WTC11 (cell line): ENCODE measurements at places on chromosomes 5 and 9. TPM values are rescaled to one million over a fixed set of nuclear protein-coding genes. Genes with fewer than 3 reads are reported as not detected.

Gene NUTM2F
- total RNA-seq, result 0.15 to 0.55 TPM in 2 of 3 replicates, not detected in the other

DNA sequence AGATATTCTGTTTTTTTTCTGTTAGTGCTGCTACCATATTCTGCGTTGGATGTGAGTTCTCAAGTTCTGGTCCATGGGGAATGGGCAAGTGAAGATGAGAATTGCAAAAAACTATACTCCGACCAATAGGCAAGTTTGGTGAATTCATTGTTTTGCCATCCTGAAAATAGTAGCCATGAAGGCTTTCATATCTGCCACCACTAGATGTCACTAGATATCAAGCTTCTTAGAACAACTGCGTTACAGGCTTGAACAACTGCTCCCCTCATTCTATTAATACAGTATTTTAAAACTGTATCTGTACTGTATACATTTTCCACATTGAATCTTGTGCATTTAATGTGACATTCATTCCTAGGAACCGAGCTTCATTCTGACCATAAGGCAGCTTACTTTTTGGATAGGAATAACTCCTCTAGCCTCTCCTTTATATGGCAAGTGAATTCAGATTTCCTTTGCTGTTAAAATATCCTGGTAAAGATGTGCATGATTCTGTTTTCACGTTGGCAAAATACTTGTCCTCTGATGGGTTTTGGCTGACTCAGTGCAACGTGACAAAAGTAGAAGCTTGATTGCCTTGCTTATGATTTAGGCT is 163.6 kb downstream of the SREK1 start:
- peaks cover 5% of the 10 kb centered on the region; the same call in 1 of the 2 replicates for H3K36me3 ChIP-seq
- DNase-seq, result no peak
- H3K27me3 ChIP-seq, result peaks cover 3% of the 10 kb centered on the region; the same call in 1 of the 2 replicates
- H3K27ac ChIP-seq, result no peak overlapping the region
- no peak overlapping the region for H3K4me3 ChIP-seq

- no peaks in the 10 kb centered on the region; the same call in none of the 2 replicates for H3K27me3 ChIP-seq
- H3K4me3 ChIP-seq, result no peak overlapping the region
- H3K4me1 ChIP-seq, result peaks cover 21% of the 10 kb centered on the region
- H3K27ac ChIP-seq, result no peak overlapping the region
- H3K36me3 ChIP-seq, result peaks cover 24% of the 10 kb centered on the region
Measured at GRCh38 chr5:19733612-19734495, 254.1 kb downstream of the CDH18 start.

- no peak overlapping the region for H3K4me3 ChIP-seq
- no peaks in the 10 kb centered on the region for H3K36me3 ChIP-seq
- H3K4me1 ChIP-seq, result peaks cover 50% of the 10 kb centered on the region
- DNase-seq, result no peak
Measured at GRCh38 chr5:33973271-33973670, 11.2 kb downstream of the SLC45A2 start.

DNA sequence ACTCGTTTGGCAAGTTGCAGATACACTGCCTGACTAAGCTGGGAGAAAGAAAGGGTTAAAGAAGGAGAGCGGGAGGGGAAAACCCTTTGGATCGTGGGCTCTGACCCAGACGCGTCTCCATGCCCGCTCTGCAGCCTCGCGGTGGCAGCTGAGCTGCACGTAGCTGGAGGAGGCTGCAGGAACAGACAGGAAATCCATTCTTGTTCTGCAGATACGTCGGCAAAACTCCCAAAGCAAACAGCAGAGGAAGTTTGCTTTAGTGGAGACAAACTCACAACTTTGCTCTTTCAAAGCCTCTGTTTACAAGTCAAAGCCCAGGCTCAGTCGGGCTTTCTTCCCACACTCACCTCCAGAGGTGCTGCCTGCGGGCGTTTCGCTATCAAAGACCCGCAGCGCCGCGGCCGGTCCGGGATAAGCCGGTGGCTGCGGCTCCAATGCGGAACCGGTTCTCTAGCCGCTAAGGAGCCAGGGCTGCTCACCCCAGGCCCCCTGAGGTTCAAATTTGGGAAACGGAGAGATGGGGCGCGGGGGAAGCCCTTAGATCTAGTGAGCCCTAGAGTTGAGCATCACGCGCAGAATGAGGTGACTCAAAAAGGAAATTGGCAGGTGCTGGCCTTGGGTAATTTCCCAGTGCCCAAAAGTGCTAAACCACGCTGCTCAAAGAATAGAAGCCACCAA is 60.7 kb downstream of the MAT2B start:
- H3K27me3 ChIP-seq, result peaks cover 21% of the 10 kb centered on the region
- peak; percentile 74 for DNase-seq
- H3K27ac ChIP-seq, result peak overlapping the region; percentile 35; the same call in 1 of the 2 replicates

GRCh38 chr9:100307080-100307479 is 45.7 kb downstream of the TEX10 start:
- no peak overlapping the region for H3K27ac ChIP-seq
- H3K36me3 ChIP-seq, result peaks cover 78% of the 10 kb centered on the region

DNA sequence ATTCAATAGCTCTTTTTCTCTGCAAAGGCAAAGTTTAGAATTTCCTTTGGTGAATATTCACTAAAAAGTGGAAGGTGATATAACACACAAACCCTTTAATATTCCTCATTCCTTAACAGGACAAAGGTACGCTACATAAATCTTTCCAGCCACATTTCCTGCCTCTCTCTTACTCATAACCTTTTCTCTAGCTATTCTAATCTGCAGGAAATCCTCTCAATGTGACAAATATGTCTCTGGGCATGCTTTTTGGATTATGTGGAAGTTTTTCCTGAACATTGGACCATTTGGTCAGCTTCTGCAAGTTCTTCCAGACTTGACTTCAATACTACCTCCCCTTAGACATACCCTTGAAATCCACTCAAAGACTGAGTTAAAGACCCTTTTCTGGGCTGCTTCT is 186.3 kb upstream of the TUSC1 start:
- H3K4me1 ChIP-seq, result no peaks in the 10 kb centered on the region
- no peak overlapping the region for H3K27ac ChIP-seq
- no peaks in the 10 kb centered on the region for H3K27me3 ChIP-seq

- DNase-seq, result no peak
- H3K4me3 ChIP-seq, result 0 out of 2 replicates have a peak overlapping the region, but pooled peaks have one; percentile 5
- H3K36me3 ChIP-seq, result no peaks in the 10 kb centered on the region
- H3K4me1 ChIP-seq, result peaks cover 19% of the 10 kb centered on the region
Measured at GRCh38 chr5:17056141-17056631, 120.1 kb upstream of the MYO10 start.

GRCh38 chr5:159658266-159658925 is 257.9 kb upstream of the ADRA1B start:
- no peaks in the 10 kb centered on the region for H3K36me3 ChIP-seq
- DNase-seq, result no peak
- no peaks in the 10 kb centered on the region for H3K27me3 ChIP-seq
- peaks cover 11% of the 10 kb centered on the region for H3K4me1 ChIP-seq

DNA sequence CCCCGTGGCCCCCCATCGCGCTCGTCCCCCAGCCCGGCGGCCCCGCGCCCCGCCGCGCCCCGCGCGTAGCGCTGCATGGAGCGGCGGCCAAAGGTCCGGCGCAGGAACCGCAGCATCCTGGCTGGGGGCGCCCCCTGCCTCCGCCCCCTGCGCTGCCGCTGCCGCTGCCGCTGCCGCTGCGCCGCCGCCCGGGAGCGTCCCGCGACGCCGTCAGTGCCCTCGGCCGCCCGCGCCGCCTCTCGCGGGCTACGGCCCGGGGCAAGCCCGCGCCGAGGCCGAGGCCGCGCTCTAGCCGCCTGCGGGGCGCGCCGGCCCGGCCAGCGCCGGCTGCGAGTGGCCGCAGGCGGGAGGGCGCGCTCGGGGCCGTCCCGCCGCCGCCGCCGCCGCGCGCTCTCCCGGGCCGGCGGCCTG is 523 bp downstream of the EPB41L4B start:
- H3K4me3 ChIP-seq, result no peak overlapping the region
- H3K36me3 ChIP-seq, result no peaks in the 10 kb centered on the region
- no peak for DNase-seq
- H3K27ac ChIP-seq, result no peak overlapping the region
- H3K27me3 ChIP-seq, result peaks cover 12% of the 10 kb centered on the region
